ENCODE measurements at places on chromosomes 4 and X.

- no peak for DNase-seq
These were observed 62.5 kb downstream of the STX18 start for GRCh38 chr4:4479366-4479765.

- no peak for DNase-seq
These were observed 75.0 kb upstream of the ESX1 start for GRCh38 chrX:104329731-104330130.

DNA sequence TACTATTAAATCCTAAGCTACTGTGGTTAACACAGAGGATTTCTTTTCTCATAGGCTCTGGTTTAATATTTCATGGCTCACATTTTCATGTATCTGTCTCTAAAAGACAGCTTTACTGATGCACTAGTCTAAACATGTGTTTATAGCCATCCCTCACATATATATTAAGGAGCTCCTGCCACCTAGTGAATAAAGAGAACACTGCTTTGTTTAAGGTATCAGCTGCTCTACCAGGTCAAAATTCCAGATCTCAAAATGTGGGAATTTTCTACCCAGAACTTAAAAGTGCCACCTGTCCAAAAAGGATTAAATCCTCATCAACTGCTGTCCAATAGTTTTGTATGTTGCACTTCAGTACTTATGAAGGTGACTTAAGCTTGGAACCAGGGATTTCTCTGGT is 188.5 kb upstream of the TEX13C start:
- no peak for DNase-seq

DNA sequence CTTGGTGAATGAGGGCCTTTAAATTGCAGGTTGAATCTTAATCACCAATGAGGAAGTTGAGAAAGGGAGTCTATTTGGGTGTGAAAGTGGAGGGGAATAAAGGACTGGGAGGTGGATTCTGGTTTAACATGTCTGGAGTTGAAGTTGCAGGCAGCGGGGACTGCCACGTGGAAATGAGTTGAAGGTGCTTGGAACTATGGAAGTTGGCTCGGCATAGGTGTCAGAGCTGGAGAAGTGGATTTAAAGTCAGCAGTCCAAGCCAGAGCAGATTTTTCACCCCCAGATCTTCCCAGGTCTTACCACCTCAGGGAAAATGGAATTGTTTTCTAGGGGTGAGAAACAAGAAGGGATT is 44.9 kb downstream of the TIGD4 start:
- DNase-seq: no peak

DNA sequence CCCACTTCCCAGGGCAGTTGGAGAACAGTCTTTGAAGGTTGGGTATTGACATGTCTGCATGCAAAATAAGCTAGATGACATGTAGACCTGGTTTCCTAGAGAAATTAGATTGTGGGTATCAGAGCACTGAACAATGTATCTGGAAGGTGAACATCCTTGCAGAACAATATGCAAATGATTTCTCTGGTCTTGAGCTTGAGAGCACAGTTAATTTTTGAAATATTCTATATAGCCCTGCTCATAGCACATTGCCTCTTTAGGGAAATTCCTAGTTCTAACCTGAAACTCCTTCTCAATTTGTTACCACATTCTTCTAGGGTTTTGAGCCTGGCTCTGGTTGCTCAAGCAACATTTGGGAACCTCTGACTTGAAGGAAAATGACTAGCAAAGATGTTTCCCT is 41.6 kb upstream of the LAS1L start:
- no peak for DNase-seq

- no peak for DNase-seq
These were observed at the start of gene RAB33A for GRCh38 chrX:130171446-130172126. Gene RAB33A, plus strand, starts transcription at chrX:130171962. Its CDS starts 101 bp downstream, at chrX:130172063.

DNA sequence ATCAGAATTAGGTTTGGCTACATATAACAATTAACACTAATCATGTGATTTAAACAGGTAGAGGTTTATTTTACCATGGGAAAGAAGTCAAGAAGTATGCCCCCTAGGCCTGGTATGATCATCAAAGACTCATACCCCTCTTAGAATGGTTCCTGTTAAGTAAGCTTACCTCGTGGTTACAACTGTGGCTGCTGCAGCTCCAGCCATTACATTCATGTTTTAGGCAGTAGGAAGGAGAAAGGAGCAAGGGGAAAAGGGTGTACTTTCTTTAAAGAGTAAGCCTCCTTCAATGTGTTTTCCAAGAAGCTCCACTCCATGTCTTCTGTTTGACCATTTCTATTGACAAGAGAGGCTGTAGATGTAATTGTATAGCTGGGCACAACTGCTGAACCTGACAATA is 94.9 kb upstream of the GATB start:
- DNase-seq: no peak

DNA sequence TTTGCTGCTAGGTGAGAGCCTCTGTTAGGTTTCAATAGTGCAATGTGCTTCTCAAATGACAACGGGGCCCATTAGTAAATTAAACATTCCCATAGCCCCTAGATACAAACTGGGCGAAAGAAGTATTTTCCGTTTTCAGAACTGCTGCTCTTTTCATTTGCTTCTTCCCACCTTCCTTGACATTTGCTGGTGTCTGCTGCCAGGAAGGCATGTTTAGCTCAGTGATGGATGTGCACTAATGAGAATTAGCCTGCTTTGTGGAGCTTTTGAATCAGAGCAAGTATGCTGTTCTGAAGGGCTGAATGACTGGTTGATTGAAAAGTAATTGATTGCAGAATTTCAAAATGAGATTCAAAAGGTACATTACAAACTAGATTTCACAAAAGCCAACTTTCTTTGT is 57.0 kb downstream of the SHROOM3 start:
- no peak for DNase-seq

DNA sequence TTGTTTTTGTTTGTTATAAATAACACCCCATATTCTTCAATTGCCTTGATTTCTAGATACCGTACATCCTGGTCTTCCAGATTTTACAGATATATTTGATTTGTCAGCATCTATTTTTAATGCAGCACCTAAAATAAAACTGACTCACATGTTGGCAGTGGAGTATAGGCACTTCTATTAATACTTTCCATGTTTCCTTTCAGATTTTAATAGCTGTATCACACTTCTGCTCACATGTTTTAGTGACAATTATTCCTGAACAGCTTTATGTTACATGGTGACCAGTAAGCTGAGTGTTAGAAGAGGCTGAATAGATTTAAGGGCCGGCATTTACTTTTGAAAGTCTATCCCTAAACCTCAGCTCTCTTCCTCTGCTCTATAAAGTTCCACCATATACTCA is 46.1 kb downstream of the C4orf46 start:
- DNase-seq: no peak

- DNase-seq: no peak
These were observed 220.6 kb downstream of the PPP4R3C start for GRCh38 chrX:27242581-27242980.

DNA sequence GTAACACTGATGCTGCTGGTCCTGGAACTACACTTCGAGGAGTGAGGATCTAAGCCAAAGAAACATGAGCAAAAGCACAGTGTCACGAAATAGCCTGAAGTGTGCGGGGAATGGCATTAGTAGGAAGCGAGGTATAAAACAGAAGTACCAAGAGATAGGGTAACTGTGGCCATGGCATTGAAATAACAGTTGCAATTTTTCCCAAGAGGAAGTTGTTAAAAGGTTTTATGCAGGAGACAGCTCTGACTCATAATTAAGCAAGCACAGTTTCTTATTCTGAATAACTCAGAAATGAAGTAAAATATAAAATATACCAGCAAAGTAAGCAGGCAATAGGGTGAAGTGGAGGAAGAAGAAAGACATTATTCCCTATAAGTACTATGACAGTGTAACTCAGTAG is 90.3 kb upstream of the TMEM150C start:
- no peak for DNase-seq

DNA sequence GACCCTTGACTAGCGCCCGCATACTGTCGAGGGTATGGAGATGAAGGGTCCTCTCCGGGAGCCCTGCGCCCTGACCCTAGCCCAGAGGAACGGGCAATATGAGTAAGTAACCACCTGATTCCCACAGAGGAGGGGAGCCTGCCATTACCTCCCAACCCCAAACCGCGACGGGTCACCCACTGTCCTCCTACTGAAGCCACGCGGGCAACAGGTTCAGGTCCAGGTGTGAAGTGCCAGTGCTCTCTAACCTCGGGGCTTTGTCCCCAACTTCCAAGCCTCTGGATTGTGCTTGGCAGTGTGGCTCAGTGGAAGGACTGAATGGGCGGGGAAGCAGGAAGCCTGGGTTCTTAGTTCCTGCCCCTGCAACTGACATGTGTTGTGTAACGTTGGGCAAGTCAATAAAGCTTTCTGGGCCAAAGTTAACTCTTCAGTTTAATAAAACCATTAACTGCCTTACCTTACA is 694 bp downstream of the OCRL start:
- no peak for DNase-seq

DNA sequence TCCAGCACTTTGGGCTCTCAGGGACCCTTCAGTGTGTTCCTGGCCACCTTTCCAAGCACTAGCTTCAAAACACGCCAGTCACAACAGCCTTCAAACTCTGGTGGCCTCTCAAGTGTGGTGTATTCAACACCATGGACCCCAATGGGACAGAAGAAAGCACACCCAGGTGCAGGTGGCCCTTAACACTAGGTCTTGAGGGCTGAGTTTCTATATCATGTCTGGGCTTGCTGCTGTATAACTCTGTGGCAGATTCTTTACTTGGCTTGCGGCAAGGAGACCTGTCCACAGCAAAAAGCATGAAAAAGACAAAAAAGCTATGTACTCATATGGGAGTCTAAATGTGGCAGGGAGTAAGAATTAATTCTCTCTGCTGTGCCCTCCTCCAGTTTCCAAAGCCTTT is 23.1 kb downstream of the MSL3 start:
- DNase-seq: no peak

DNA sequence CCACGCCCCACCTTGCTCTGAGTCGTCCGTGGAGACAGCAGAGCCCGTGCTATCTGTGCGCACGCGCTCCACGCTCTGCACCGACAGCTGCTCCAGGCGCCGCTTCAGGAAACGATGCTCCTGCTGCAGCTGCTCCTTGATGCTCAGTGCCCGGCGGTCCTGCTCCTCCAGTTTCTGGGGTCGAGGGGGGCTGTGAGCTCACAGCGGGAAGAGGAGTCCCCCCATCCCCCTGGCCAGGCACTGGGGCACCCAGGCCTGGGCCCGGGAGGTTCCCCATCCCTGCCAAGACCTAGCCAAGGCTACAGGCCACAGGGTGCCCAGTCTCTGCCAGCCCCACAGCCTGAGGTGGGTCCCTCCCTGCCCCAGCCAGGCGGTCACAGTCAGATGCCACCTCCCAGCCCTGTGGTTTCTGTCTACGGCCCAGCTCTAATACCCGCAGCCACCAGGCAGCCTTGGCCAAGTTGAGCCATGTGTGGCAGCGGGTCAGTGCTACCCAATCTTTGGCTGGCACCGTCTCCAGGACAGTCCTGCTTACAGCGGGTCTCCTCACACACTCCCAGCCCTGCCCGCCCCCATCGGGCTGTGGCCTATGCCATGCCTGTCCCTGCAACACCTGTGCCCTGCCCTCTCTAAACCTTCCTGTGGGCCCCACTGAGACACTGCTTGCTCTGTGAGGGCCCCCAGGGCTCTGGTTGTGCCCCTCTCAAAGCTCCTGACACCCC is 9.3 kb upstream of the HAUS3 start:
- DNase-seq: no peak

DNA sequence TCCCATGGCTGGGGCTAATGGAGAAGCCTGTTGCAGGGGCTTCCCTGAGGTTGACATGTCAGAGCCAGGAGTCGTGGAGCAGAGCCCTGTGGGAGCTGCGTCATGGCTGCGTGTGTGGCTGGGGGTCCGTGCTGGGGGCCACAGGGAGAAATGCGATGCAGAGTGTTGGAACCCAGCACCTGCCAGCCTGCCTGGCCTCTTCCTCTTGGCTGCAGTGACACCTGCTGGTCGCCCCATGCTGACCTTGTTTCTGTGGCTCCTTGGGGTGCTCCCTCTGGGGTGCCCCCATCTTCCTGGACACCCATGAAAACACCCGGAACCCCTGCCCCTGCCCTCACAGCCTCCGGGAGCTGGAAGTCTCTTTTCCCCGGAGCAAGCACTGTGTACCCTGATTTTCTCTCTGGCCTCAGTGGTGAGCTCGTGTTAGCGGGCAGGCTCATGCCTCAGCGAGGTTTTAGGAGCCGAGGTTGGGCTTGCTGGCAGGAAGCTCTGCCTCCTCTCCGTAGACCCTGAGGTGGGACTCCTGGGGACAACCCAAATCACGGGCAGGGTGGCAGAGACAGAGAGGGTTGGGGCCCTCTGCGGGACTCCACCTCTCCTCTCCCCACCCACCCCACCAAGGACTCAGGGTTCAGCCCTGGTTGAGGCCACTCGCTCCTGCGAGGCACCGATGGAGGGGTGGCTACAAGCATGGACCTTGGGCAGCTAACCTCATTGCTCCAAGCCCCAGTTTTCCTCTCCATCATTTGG is 103.7 kb downstream of the SORCS2 start:
- DNase-seq: no peak

DNA sequence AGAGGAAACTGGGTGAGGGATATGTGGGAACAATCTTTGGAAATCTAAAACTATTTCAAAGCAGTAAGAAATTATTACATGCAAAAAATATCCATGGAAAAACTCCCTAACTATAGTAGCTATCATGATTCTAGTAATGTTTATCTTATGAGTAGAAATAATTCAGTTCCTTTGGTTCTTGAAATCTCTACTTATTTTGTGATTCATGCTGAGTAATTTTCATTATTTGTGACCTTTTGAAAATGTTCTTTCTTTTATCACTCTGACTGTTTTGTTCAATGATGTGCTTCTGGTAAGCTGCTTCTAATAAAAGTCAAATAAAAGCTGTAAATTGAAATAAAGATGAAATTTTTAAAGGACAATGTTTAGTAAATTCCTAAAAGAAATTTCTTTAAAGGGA is 40.4 kb upstream of the MAGEB10 start:
- DNase-seq: no peak

GRCh38 chr4:15368856-15369255 is 59.0 kb upstream of the C1QTNF7 start:
- DNase-seq: peak; percentile 20

DNA sequence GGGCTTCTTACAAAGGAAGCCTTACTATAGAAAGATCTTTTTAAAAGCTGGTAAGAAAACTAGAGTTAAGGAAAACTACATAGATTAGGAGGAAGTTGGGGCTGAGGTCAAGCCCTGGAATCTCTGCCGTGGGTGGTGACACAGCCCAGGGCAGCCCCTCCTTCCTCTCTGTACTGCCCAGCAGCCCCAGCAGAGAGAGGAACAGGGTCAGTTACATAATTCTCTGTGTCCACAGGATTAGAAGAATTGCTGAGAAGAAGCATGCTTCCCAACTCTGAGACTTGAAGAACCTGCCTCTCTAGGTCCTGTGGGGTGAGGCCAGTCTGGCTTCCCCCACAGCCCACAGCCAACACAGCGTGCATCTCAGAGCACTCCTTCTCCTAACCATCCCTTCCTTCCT is 9.2 kb upstream of the ABLIM2 start:
- DNase-seq: no peak

- no peak for DNase-seq
These were observed 26.1 kb downstream of the ARFIP1 start for GRCh38 chr4:152805818-152806217.

Data from AG04450 (cell line).